ENCODE measurements at places on chromosomes 5 and 9.
A peak's percentile ranks its signal among the peaks of the same experiment; 100 is the strongest.

DNA sequence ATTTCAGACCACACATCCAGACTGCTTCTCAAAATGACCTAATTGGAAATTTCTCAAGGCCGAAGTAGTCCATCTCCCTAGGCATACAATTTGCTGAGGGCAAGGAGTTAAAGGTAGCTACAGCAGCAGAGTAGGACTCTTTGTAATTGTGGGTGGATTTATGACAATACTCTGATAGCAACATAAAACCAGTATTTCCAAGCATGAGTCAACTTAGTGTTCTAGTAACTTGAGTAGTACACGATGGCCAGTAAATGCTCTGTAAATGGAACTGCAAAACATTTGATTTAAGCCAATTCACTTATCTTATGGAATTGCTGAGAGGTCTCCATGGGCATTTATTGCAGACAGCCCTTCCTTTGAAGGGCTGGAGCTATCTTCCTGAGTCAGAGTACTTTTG, 352.2 kb downstream of the PLK2 start:
- peak; percentile 8 for DNase-seq

- no peak for DNase-seq
Measured at GRCh38 chr9:93815677-93816076, 139.5 kb downstream of the BARX1 start.

DNA sequence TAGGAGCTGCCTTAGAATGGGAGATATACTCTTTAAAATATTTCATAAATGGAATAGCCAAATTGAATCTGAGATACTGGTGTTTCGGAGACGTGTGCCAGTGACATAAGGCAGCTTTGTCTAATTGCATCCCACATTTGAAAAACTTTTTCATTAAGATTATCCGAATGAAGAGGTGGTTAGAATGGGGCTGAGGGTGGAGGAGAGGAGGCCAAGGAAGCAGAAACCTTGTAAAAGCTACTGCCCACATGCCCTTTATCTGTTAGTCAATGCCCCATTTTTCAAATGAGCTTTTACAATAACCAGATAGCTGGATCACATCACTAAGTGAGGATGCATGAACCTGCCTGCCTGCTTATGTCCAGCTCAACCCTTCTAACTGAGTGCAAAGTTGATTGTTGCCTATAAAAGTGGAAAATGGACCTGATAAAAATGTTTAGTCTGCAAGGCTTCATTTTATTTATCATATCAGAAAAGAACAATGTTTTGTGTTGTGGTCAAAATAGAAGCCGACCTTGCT, 34.8 kb downstream of the SNX24 start:
- no peak for DNase-seq

DNA sequence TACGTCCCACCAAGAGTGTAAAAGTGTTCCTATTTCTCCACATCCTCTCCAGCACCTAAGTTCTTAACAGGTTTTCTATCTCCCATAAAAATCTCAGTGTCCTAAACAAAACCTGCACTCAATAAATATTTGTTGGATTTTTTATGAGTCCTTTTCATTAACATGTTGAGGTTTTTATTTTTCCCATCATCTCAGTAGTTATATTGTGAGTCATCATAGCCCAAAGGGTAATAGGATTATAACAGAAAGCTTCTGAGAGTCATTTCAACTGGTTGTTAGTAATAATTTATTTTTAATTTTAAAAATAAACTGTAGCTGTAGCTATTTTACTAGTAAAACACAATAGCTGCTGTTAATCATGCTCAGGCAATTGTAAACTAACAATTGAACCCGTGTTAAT, 331.6 kb upstream of the SLC30A5 start:
- DNase-seq: no peak

GRCh38 chr5:132877938-132878337, 4.5 kb downstream of the LEAP2 start:
- peak; percentile 74 for DNase-seq

GRCh38 chr9:94932652-94933510, 206.4 kb downstream of the AOPEP start:
- no peak for DNase-seq

DNA sequence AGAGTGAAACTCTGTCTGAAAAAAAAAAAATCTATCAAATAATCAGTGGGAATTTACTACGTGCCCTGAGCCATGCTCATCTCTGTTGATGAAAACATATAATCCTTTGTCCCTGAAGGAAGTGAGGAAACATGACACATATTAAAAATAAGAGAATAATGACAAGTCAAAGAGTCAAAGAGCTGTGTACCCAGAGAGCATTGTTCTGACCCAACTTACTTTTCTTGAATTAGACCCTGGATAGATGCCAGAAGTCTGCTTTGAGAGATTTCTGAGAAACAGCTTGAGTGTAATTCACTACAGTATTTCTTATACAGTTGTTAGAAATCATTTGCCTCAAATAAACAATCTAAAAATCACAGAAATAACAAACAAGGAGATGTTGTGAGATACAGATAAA, 490.0 kb upstream of the PIK3R1 start:
- no peak for DNase-seq

All from fibroblast of lung (primary cell).